ENCODE measurements at places on chromosomes 5 and 9. TPM values are rescaled to one million over a fixed set of nuclear protein-coding genes. Genes with fewer than 3 reads are reported as not detected.

The PCDHA12 gene
- total RNA-seq, result 0.60 TPM

The MED22 gene
- 13.6 TPM for total RNA-seq

The NEUROG1 gene
- not detected for total RNA-seq

The PCDHGA4 gene
- 0.74 TPM for total RNA-seq

The ACOT12 gene
- total RNA-seq, result not detected

The F2RL2 gene
- total RNA-seq, result 93.9 TPM

The PCDHGB6 gene
- 0.02 TPM for total RNA-seq

The PSD2 gene
- not detected for total RNA-seq

The C7 gene
- total RNA-seq, result 4.0 TPM

The LRRTM2 gene
- total RNA-seq, result 1.2 TPM

The IL9 gene
- not detected for total RNA-seq

The CCL21 gene
- not detected for total RNA-seq

The MORN5 gene
- total RNA-seq, result not detected

The PLAC8L1 gene
- not detected for total RNA-seq

The IL7R gene
- 10.6 TPM for total RNA-seq

The PRR16 gene
- total RNA-seq, result 4.5 TPM

The PDE6A gene
- not detected for total RNA-seq

The ACTBL2 gene
- total RNA-seq, result 6.7 TPM

The SLC35D2 gene
- 12.1 TPM for total RNA-seq

The TRIM36 gene
- 20.0 TPM for total RNA-seq

The ERAP2 gene
- 8.8 TPM for total RNA-seq

The C5orf58 gene
- not detected for total RNA-seq

The FAM200C gene
- total RNA-seq, result 7.0 TPM

The GARIN3 gene
- total RNA-seq, result not detected

The ECM2 gene
- total RNA-seq, result 2.0 TPM

The SECISBP2 gene
- 14.1 TPM for total RNA-seq

The SNCB gene
- 0.48 TPM for total RNA-seq

The PCDHA1 gene
- 0.45 TPM for total RNA-seq

The AUH gene
- 12.9 TPM for total RNA-seq

The TPPP gene
- 0.85 TPM for total RNA-seq

The PFN3 gene
- total RNA-seq, result not detected

The NR2F1-AS1 gene
- 5.2 TPM for total RNA-seq

The ZDHHC12 gene
- 57.8 TPM for total RNA-seq

The NEURL1B gene
- 1.6 TPM for total RNA-seq

The MAN1B1 gene
- 38.6 TPM for total RNA-seq

The ARL14EPL gene
- total RNA-seq, result not detected

The RAB14 gene
- 30.7 TPM for total RNA-seq

The TMEM250 gene
- total RNA-seq, result 12.5 TPM

The CTXN3 gene
- total RNA-seq, result not detected

The HTR1A gene
- not detected for total RNA-seq

The KCNT1 gene
- total RNA-seq, result not detected

The ZNF608 gene
- total RNA-seq, result 20.8 TPM

The SLC9A3 gene
- total RNA-seq, result 2.3 TPM
